Kidney (tissue), 22 donors: ENCODE measurements at places on chromosomes 7 and 10. TPM values are rescaled to one million over a fixed set of nuclear protein-coding genes. Genes with fewer than 3 reads are reported as not detected.

- DNase-seq = no peak
Observed at GRCh38 chr7:3916146-3916545, 615.1 kb downstream of the SDK1 start.

- no peak for DNase-seq
Observed at GRCh38 chr7:30907527-30908267, 4.0 kb upstream of the AQP1 start.

GRCh38 chr7:134632937-134633540 lies 13.6 kb upstream of the BPGM start:
- DNase-seq = peak; percentile 44

The CALML3 gene
- 15.9 TPM for polyA plus RNA-seq

The ZPBP gene
- not detected for polyA plus RNA-seq

The PSD gene
- 1.2 TPM for polyA plus RNA-seq

The RGR gene
- not detected for polyA plus RNA-seq

The PAPOLB gene
- not detected for polyA plus RNA-seq

The SPDYE2 gene
- not detected for polyA plus RNA-seq

The DLX6 gene
- polyA plus RNA-seq = not detected

The CALML5 gene
- not detected for polyA plus RNA-seq
